ENCODE measurements at places on chromosomes 16 and 17.
A peak's percentile ranks its signal among the peaks of the same experiment; 100 is the strongest.

DNA sequence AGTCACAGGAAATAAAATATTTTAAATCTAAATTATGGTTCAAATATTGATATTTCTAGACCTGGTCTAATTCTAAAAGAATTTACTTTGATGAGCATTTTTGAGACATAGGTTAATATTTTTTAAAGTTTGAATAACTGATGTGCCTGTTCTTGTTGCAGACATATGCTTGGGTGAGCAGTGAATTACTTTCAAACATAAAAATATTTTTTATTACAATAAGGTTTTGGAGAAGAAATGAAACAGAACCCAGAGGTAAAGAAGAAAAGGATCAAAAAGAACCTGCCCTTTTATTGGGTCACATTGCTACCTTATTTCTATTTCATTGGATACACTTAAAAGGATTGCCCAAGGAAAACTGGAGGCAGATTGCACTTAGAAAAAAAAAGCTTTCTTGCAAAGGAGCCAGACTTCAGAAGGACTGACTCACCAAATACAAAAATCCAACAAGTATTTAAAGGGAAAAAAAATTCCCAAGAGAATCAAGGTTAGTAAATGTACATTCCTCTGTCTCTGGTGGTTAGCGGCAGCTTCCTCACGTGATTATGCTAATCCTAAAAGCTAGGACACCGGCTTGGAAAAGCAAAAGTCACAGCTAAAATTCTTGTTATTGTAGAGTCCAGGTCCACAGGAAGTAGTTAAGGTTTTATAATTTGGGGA is 18.5 kb downstream of the ENPP7 start:
- H3K4me1 ChIP-seq, result peaks cover 3% of the 10 kb centered on the region
- no peak overlapping the region for H3K27ac ChIP-seq
- H3K4me3 ChIP-seq, result no peak overlapping the region
- DNase-seq, result peak; percentile 73
- peaks cover 49% of the 10 kb centered on the region for H3K27me3 ChIP-seq
- H3K36me3 ChIP-seq, result no peaks in the 10 kb centered on the region

DNA sequence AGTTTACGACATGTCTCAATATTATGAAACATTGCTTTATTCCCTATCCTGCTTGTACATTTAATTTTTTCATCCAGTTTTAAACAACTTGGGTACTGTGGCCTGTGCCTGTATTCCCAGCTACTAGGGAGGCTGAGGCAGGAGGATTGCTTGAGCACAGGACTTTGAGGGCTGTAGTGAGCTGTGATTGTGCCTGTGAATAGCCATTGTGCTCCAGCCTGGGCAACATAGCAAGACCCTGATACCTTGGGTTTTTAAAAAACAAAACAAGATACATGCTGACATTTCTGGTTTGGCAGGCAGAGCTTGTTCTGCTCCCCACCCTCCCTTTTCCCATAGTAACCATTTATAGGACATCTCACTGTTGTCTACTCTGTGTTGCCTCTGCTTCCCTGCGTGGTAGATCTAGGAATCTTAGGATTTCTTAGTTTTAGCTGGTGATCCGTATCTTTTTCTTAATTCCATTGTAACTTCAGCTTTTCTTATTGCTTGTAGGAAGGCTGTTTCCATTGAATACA is 35.6 kb downstream of the TENT4B start:
- H3K27ac ChIP-seq, result no peak overlapping the region
- DNase-seq, result no peak
- no peaks in the 10 kb centered on the region for H3K27me3 ChIP-seq
- peaks cover 12% of the 10 kb centered on the region for H3K4me1 ChIP-seq
- no peak overlapping the region for H3K4me3 ChIP-seq

DNA sequence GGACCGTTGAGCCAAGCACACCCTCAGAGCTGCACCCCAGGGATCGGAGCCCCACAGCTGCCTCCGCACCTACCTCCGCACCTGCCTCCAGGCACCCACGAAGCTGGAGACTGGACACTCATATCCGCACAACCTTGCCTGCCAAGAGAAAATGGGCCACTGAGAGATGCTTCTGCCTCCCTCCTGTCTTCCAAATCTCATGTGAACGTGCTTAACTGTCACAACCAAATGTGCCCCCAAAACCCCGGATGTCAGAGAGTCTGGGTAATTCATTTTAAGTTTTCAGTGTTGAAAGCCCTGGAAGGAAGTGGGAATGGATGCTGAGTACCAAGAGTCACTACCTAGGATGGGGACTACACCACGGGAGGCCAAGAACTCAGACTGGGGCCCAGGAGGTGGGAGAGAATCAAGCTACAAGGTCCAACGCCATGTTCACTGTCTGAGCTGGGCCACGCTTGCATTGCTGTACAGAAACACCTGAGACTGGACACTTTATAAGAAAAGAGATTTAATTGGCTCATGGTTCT is 49.5 kb upstream of the MEAK7 start:
- no peak for DNase-seq
- no peaks in the 10 kb centered on the region for H3K27me3 ChIP-seq
- no peak overlapping the region for H3K27ac ChIP-seq
- no peaks in the 10 kb centered on the region for H3K36me3 ChIP-seq
- H3K4me1 ChIP-seq, result no peaks in the 10 kb centered on the region

GRCh38 chr17:2749784-2750181 is 331 bp upstream of the CCDC92B start:
- DNase-seq, result peak; percentile 57
- H3K36me3 ChIP-seq, result no peaks in the 10 kb centered on the region
- H3K4me3 ChIP-seq, result no peak overlapping the region
- peaks cover 44% of the 10 kb centered on the region for H3K27me3 ChIP-seq
- no peak overlapping the region for H3K27ac ChIP-seq
